ENCODE measurements at places on chromosomes 1 and 21. TPM values are rescaled to one million over a fixed set of nuclear protein-coding genes. Genes with fewer than 3 reads are reported as not detected.
A peak's percentile ranks its signal among the peaks of the same experiment; 100 is the strongest.

Gene PCP4L1
- polyA plus RNA-seq: not detected

Gene HSPA13
- 13.4 TPM for polyA plus RNA-seq

- DNase-seq: no peak
Measured at GRCh38 chr1:157114183-157115121, 14.8 kb upstream of the ETV3L start.

- no peak for DNase-seq
Measured at GRCh38 chr1:155946633-155947219, 5.3 kb downstream of the RXFP4 start.

DNA sequence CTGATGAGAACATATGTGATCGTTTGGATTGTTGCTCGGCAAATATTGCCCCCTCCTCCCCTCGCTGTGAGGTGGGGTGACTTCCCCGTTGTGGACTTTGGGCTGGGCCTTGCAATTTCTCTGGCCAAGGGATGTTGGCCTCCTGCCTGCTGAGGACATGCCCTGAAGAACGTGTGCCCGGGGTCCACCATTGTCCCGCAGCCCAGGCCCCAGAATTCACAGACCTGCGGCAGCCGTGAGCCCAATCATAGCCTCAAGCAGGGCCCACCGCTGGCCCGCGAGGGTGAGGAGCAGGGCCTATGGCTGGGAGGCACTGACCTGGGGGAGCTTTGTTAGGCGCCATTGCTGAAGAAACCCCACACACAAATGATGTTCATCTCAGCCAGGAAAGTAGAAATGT, 58.3 kb upstream of the ACTRT2 start:
- DNase-seq: no peak

Gene BMP8A
- not detected for polyA plus RNA-seq

- DNase-seq: no peak
Measured at GRCh38 chr1:30986755-30987154, 78.2 kb upstream of the SDC3 start.

GRCh38 chr1:85654066-85654782, 54.0 kb downstream of the ZNHIT6 start:
- DNase-seq: no peak

- no peak for DNase-seq
Measured at GRCh38 chr21:31727181-31727580, 4.7 kb downstream of the SCAF4 start.

Gene PATJ
- polyA plus RNA-seq: 5.9 TPM

GRCh38 chr1:151801846-151802245, 3.4 kb downstream of the LINGO4 start:
- DNase-seq: no peak

- DNase-seq: no peak
Measured at GRCh38 chr1:232271991-232272589, 357.8 kb downstream of the SIPA1L2 start.

Gene CELA3A
- polyA plus RNA-seq: not detected

DNA sequence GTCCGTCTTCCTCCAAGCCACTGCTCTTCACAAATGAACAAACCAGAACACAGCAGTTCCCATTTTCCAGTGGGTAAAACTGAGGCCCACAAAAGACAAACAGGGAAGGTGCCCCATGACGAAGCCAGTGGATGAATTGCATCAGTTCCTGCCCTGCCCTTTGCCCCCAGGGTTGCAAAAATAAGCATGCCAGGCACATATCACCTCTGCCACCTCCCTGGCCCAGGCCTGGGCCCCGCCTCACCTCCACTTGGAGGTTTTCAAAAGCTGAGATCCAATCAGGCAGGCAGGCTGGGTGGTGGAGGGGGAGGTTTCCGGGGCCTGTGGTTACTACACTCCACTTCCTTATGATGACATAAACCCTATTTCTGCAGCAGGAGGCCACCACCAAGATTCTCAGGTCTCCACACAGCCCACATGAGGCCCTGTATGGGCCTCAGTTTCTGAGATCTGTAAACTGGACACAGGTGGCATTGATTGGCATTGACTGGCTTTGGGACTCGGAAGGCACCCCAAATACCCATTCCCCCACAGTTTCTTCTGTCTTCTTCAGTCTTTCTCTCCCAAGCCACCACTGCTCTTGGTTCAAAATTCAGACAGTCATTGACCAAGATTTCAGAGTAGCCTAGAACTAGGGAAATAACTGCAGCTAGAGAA, 4.1 kb downstream of the KIF21B start:
- DNase-seq: peak; percentile 84

Gene FCRLB
- polyA plus RNA-seq: 0.62 TPM

DNA sequence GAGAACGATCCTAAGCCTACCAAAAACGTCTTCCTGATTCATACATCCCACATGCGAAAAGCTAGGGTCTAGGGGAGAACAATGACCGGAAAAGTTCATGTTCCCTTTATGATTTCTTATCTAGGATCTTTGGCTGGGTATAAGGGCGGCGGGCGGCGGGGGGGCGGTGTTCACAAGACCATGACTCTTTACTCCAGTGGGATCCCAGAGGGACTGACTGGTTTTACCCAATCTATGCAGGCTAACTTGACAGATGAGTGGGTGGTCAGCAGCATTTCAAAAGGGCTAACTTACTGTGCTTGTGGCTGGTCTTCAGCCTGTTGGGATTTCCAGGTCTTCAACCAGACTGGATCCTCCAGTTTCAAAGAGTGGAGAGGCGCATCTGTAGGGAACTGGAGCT, 40.3 kb downstream of the CNIH3 start:
- no peak for DNase-seq

Gene LIPI
- polyA plus RNA-seq: not detected

Gene CNIH3
- 0.75 TPM for polyA plus RNA-seq

Gene PDZK1IP1
- polyA plus RNA-seq: 6.4 TPM

DNA sequence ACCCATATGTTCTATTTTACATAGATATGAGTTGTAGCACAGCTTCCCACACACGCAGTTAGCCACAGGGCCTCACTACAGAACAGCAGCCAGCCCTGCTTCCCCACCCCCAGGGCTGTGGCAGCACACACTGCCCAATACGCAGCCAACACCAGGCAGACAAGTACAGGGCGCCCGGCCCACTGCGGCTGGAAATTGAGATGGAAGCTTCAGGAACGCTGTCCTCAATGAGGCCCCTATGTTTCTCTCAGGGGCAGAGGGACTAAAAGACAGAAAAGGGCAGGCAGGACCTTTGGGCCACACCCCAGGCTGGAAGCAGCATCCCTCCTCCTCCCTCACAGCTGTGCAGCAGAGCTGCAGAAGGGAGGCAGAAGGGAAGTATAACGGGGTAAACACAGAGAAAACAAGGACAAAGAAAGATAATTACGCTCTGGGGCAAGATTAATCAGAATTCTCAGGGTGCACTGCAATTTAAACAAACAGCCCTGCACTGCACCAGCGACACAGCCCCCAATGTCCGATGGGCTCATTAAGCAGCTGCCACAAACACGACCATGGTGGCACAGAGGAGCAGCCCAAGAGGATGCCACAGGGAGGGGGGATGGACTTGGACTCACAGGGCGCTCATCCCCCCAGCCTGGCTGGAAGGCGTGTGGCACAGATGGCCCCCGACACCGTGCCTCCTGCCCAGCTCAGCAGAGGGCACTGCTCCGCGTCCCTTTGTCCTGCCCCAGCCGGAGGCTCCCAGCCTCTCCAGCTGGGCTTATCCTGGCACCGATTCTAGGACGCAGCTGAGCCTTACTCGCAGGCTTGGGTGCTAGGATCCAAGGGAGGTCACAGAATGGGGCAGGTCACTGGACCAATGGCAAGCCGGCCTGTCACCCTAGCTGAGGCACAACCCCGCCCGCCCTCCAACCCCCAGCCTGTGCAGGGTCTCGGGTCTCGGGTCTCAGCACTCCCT, 14.2 kb downstream of the WDR4 start:
- DNase-seq: no peak

Data from A549 (cell line).